Esophagus muscularis mucosa (tissue), 4 donors: ENCODE measurements at places on chromosomes 4 and X. TPM values are rescaled to one million over a fixed set of nuclear protein-coding genes. Genes with fewer than 3 reads are reported as not detected.

GRCh38 chrX:53930515-53931380, 113.5 kb downstream of the PHF8 start:
- no peak for DNase-seq

GRCh38 chr4:10212400-10212799, 95.8 kb upstream of the WDR1 start:
- no peak for DNase-seq

- no peak for DNase-seq
Measured at GRCh38 chr4:176788971-176789370, 3.8 kb downstream of the VEGFC start.

DNA sequence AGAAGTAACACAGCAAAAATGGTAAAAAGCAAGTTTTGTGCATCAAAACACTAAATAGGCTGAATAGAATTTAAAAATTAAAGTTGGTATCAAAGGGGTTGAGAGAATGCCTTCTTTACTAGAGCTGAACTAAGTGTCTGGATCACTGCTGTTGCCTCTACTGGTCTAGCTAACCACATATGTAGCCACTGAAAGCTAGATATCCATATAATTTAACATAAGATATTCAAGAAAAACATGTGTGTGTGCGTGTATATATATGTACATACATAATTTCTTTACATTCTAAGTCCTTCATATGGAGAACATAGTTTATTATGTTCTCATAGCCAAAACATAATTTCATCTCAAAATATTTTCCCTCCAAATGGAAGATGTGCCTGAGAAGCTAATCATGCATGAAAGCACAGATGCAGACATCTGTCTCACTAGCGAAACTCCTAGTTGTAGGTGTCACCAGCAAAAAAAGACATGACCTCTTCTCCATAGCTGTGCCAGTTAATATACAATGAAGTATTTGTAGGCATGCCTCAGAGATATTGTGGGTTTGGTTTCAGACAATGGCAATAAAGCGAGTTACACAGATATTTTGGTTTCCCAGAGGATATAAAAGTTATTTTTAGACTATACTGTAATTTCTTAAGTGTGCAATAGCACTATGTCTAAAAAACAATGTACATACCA, 47.3 kb downstream of the PDE5A start:
- no peak for DNase-seq

DNA sequence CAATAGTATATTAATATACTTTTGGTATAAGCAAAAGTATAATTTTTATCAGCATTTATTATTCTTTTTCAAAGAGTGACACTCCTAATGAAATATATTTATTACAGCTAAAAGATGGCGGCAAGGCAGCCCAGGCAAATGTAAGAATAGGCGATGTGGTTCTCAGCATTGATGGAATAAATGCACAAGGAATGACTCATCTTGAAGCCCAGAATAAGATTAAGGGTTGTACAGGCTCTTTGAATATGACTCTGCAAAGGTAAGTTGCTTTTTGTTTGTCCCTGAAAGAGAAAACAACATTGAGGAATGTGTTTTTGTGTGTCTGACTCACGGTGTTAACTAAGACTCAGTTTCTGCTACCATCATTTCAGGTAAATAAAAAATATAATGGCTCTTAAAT, 71.9 kb downstream of the PDLIM5 start:
- DNase-seq: no peak

GRCh38 chr4:102343964-102344519, 1.2 kb downstream of the SLC39A8 start:
- no peak for DNase-seq

DNA sequence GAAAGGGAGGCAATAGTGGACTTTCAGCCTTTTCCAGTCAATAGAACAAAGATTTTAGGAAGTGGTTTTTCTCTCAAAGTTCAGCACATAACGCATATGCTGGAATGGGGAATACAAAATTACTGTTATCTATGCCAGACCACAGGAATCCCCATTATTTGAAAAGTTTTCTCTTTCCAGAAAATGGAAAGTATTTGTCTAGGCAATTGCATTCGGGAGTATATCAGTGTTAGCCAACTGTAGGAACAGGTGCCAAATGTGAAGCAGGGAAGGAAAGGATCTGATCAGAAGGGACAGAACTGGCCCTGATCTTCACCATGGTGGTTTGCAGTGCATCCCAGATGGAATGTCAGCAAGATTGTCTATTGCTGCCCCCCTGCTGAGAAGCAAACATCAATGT, 213.6 kb downstream of the CPE start:
- no peak for DNase-seq

DNA sequence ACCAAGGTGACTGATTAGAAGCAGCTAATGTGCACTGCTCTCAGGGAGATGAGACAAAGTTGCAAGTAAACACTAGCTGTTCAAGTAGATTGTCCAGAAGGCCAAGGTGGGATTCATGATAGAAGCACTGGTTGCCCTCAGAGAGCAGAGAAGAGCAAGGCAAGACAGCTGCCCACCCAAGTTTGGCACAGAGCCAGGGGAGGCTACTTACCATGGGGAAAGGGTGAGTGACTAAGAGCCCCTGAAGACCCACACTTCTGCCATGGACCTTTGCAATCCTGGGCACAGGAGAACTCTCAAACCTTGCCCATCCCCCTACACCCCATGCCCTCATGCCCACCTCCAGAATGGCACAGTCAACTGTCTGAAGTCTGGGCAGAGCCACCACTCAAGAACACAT, 68.3 kb downstream of the SPIN4 start:
- no peak for DNase-seq

GRCh38 chr4:182749667-182750167, 167.5 kb downstream of the DCTD start:
- DNase-seq: no peak

DNA sequence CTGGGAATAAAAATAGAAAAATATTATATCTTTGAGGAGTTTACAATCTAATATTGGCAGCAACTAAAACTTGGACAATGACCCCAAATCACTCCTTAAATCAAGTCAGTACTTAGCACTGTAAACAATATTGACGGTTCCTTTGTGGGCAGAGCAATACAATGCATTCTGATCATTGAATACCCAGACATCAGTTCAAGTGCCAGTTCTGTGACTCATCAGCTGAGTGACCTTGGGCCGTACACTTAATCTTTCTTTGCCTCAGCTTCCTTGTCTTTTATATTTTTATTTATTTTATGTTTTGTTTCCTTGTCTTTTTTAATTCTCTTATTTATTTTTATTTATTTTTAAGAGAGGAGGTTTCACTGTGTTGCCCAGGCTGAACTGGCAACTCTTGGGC, 112.2 kb upstream of the ANXA3 start:
- DNase-seq: no peak

GRCh38 chrX:55206162-55206941, 13.8 kb upstream of the PAGE5 start:
- no peak for DNase-seq

- DNase-seq: no peak
Measured at GRCh38 chrX:48998391-48998790, 3.7 kb downstream of the GRIPAP1 start.

DNA sequence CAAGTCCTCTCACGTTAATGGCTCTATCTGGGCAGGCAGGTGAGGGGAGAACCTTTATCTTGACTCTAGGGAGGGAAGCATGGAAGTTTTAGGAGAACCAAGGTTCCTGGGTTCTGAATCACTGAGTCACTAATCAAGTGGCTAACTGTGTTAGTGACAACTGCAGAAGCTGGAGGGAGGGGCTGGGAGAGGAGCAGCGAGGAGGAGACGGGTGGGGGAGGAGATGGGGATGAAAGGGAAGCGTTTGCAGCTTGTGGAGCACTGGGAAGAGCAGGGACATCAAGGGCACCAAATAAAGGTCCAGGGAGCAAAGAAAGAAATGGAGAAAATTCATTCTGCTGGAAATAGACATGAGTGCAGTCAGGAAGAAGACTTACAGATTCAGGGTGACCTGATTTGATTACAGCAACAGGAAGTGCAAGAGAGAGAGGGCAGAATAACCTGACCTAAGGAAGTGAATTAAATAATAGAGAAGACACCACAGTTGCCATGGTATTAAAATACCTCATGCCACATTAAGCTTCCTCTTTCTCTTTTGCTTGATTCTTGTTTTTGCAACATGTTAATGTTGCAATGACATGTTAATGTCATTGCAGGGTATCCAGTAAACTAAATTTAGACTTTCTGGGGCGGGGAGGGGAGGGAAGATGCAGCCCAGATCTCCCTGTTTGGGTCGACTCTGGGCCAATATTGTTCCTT, 4.5 kb upstream of the SETD7 start:
- no peak for DNase-seq

GRCh38 chrX:33014949-33015348, 196.4 kb downstream of the DMD start:
- no peak for DNase-seq

CNOT6L gene
- total RNA-seq: 25.3 TPM

FIP1L1 gene
- total RNA-seq: 42.4 TPM
